ENCODE measurements at places on chromosomes 13 and 19.

DNA sequence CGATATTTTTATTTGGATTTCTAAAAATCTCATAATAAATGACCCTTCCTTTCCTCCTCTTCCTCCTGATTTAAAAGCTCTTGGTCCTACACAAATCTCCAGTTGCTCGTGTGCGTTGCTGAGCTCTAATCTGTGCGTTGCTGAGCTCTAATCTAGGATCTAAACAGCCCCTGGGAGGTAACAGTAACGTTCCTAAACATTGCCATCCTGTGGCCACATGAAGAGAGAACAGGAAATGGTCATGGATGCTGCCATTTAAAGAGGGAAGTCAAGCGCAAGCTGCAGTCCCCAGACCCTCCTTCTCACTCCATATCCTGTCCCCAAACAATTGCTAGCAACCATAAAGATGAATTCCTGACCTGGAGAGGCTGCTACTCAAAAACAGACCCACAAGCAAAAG, 170.8 kb downstream of the NUFIP1 start:
- no peak for DNase-seq

DNA sequence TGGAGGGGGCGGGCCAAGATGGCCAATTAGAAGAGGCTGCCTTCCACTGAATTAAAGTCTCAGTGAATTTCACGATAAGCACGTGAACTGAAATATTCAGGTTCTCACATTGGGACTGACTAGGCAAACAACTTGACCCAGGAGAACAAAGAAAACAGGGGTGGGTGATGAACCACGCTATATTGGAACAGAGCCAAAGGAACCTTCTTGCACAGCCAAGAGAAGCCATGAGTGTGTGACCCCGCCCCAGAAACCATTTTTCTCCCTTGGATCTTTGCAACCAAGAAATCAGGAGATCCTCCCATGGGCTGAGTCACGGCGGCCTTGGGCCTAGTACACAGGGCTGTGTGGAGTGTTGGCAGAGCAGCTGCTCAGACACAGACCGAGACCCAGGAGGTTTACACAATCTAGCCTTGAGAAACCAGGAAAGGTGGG, 36.8 kb downstream of the ERICH4 start:
- no peak for DNase-seq

DNA sequence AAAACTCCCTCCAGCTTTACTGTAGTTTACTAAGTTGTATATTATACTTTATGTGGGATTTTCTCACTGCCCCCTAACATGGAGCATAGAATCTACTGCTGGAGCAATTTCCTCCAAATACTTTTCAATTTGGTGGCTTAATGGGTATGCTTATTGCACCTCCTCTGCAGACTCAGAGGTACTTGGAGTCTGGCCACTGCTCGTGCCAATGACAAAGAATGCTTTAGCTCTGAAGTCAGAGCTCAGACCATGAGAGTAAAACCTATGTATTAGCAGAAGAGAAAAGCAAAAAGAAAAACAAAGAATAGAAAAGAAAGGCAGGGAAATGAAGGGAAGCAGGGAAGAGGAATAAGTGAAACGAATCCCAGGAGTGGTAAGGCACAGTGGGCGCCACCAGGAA, 71.9 kb downstream of the SUCLA2 start:
- no peak for DNase-seq

DNA sequence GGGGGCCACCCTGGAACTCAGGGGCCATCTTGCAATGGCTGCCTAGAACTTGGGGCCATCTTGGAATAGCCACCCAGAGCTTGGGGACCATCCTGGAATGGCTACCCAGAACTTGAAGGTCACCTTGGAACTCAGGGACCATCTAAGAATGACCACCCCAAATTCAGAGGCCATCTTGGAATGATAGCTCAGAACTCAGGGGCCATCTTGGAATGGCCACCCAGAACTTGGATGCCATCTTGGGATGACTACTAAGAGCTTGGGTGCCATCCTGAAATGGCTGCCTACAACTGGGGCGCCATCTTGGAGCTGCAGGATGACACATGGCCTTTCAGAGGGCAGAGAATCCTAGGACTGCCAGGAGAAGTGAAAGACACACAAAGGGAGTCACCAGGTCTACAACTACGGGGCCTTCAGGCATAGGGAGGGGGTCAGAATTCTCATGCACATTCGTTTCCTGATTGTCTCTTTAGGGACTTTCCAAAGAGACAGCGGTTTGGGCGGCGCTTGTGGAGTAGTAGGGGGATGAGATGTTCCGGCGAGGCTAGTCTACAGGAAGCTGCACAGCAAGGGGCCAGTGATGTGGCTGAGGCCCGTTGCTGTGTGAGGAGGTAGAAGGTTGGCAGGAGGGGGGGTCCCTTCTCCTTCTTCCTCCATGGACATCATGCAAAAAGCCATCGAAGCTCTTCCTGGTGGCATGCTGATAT, 125.0 kb downstream of the IER2 start:
- DNase-seq: no peak

- no peak for DNase-seq
Measured at GRCh38 chr13:80437231-80437630, 96.3 kb upstream of the SPRY2 start.

DNA sequence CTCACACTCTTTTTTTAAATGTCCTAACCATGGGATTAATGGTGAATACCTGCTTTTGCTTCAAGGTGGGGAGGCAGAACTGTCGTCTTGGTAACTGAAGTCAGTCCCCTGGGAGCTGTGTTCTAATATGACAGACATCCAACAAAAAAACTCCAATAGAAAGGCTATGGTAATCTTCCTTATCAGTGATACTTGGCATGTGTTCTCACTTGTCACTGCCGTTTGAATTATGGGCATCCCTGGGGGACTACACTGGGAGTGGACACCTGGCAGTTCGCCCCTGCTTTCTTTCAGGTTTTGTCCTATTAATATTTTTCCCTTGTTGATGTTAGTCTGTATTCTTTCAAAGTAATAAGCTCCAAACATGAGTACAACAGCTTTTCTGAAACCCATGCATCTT, 252.6 kb downstream of the SLITRK5 start:
- DNase-seq: no peak

GRCh38 chr13:67791047-67791446, 560.9 kb upstream of the PCDH9 start:
- no peak for DNase-seq

DNA sequence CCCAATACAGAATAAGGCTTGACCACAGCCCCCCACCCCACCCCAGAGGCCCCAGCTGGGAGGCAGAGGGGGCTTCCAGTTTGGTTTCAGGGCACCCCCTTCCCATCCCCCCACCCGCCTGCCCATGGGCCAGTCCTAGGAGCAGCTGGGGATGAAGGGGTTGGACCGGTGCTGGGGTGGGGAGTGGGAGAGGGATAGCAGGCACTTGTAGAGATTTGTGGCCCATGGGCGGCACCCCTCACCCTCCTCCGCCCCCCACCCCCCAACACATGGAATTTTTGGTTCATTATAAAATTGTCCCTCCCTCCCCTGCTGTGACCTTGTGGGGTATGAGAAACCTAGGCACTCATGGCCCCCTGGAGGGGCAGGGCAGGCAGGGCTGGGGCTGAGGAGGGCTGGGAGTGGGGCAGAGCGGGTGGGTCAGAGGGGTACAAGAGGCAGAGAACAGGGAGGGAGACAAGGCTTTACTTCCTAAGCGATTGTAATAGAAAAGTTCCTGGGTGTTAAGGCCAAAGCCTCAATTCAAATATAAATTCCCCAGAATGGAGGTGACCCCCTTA, 5.3 kb upstream of the GSK3A start:
- DNase-seq: no peak

DNA sequence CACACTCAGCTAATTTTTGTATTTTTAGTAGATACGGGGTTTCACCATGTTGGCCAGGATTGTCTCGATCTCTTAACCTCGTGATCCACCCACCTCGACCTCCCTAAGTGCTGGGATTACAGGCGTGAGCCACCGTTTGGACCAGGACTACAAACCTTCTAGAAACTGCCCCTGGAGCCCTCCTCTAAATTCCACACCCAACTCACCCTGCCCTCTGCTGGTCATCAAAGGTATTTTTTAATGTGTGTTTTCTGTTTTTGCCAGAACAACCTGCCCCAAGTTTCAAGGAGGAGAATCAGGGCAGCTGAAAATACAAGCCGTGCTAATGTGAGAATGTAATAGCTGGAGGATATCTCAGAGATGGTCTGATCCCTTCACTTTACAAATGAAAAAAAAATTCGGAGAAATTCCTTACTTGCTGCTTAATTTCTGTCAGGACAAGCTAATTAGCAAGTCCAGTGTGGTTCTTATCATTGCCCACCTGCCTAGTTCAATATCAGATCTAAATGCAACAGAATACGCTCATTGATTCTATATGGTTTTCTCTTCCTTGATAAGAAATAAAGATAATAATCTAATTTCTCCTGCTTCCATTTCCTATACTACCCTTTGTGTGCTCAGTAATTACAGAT, 4.1 kb downstream of the ATP8A2 start:
- peak; percentile 3 for DNase-seq

DNA sequence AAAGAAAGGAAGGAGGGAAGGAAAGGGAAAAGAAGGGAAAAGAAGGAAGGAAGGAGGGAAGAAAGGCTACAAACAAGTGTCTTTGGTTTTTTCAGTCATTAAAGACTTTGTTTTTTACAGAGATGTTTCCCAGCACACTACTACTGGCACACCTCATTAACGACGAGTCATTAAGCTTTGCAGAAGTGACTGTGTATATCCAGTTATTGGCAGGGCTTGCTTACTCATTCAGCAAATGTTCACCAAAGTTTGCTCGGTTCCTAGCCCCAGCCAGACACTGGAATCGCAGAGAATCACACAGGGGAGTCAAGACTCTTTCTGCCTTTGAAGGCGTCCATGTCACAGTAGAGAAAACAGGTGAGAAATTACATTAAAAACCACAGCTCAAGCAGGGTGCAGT, 4.3 kb downstream of the NLRP12 start:
- DNase-seq: no peak

DNA sequence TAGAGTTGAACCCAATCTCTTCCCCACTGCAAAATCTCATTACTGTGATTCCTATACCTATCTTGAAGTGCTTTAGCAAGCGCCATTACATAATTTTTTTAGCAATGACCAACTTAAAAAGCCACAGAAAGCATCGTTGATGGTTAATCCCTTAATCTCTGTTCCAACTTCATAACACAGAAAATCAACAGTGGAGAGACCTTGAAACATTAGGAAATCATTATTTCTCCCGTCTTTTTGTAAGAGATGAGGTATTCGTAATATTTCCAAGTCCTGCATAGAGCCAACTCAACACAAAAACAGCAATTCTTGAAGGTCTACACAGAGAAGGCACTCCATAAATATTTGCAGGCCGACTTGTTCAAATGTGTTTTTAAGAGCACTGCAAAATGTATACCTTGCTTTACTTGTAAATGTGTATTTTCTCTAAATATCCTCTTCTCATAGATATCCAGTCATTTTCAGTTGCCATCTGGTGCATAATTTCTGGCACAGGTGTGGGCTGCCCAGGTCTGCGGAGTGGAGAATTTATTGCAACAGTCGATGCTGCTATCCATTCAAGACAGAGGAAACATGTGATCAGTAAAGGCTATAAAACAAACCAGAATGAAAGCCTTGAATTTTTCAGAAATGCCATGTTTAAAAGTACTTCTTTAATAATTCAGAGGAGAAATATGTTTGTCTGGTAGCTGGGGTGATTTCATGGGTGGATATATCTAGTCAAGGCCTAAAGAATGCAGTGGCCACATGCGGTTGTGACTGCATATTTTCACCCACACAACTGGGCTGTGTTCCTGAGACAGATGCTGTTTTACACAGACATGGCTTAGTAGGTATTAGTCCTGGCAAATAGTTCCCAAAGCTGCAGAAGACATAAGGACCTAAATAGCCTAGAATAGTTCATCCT, 234.3 kb upstream of the STARD13 start:
- no peak for DNase-seq

GRCh38 chr13:90156390-90156789, 1191.1 kb upstream of the MIR17HG start:
- no peak for DNase-seq

DNA sequence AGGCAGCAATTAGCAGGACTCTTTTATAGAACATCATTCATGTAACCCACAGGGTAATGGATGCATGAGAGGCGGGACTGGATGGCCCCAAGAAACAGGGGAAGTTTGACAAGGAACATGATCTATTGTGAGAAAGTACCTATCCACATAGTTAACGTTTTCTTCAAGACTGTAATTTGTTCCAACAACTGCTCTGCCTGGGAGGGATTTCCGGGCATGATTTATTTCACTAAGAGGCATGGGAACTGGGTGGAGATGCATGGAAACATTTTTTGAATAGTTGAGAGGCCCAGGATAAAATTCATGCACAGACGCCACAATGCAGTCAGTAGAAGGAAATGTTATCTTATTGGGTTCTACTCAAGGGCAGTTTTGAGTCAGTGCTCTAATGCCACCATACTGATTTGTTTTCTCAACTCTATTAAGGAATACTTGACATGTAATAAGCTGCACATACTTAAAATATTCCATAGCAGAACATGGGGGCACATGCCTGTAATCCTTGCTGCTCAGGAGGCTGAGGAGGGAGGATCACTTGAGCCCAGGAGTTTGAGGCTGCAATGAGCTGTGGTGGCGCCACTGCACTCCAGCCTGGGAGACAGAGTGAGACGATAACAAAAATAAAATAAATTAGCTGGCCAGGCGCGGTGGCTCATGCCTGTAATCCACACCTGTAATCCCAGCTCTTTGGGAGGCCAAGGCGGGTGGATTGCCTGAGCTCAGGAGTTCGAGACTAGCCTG, 9.9 kb upstream of the ATG4D start:
- DNase-seq: no peak

- no peak for DNase-seq
Measured at GRCh38 chr13:111632906-111633305, 312.5 kb downstream of the TEX29 start.

DNA sequence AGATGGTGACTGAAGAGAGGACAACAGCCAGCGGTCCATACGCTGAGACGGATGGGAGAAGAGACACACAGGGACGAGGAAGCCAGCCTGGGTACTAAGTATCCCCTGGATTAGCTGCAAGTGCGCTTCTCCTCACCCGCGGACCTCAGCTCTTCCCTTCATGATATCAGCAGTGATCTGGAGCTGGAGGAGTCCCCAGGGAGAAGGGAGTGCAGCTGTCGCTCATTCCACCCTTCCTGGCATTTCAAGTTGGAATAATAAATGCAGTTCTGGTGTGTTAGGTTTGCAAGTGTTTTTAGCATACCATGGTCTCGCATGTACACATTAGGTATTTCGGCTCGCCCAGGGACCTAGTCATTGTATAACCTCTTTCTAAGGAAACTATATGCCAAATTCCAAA, 88.5 kb upstream of the C1QTNF9B start:
- no peak for DNase-seq

- no peak for DNase-seq
Measured at GRCh38 chr13:28058866-28059613, 41.3 kb downstream of the FLT3 start.

GRCh38 chr19:36572593-36573019, 486 bp downstream of the ZNF529 start:
- no peak for DNase-seq

- DNase-seq: no peak
Measured at GRCh38 chr19:39998501-39998900, 1.6 kb downstream of the ZNF546 start.

DNA sequence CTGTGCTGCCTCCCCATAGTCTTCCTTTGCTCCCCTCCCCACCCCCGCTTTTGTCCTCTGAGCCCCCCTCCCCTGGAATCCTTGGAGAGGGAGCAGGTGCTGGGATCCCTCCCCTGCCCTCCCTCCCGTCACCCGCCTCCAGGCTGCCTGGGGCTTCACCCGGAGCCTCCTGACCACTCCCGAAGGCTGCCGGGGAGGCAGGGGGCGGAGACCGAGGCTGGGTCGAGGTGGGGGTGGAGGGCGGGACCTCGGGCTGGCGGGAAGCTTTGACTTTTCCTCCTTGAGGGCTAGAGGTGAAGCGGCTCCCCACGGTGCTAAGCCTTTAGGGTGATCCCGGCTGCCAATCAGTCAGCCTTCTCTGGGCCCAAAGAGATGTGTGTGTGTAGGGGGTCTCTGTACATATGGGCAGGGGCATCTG, 1.5 kb downstream of the KMT5C start:
- peak; percentile 41 for DNase-seq
